NCI-H2081 (cell line): ENCODE measurements at places on chromosomes 1 and 21.

GRCh38 chr1:203272633-203273205 lies 32.6 kb upstream of the BTG2 start:
- no peak for DNase-seq

- DNase-seq, result no peak
Observed at GRCh38 chr1:52633291-52633754, 355 bp downstream of the SHISAL2A start.

DNA sequence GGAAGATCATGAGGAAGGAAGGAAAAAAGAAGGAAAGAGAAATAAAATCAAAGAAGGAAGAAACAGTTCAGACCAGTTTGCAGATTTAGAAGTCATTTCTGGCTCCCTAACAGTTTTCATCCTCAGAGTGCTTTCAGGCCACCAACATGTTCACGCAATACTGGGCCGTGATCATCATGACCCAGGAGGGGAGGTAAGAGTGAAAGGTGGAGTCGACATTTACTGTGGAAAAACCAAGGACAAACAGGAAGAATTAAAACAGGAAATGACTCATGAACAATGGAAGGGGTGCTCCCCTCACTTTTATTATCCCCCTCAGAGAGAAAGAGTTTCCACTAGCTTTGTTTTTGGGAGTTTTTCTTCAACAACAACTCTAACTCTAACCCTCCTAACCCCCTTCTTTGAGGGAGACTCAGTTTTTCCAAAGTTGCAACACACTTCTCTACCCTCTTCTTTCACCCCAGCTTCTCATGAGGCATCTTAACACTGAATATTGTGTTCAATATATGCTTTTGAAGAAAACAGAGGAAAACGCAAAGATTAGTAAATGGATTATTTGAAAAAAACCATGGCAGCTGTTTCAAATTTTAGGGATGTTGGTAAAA lies 60.4 kb downstream of the VANGL2 start:
- DNase-seq, result no peak

- DNase-seq, result no peak
Observed at GRCh38 chr21:40269239-40269638, 402.0 kb downstream of the PCP4 start.

- no peak for DNase-seq
Observed at GRCh38 chr1:64733581-64734286, 11.1 kb upstream of the RAVER2 start.

DNA sequence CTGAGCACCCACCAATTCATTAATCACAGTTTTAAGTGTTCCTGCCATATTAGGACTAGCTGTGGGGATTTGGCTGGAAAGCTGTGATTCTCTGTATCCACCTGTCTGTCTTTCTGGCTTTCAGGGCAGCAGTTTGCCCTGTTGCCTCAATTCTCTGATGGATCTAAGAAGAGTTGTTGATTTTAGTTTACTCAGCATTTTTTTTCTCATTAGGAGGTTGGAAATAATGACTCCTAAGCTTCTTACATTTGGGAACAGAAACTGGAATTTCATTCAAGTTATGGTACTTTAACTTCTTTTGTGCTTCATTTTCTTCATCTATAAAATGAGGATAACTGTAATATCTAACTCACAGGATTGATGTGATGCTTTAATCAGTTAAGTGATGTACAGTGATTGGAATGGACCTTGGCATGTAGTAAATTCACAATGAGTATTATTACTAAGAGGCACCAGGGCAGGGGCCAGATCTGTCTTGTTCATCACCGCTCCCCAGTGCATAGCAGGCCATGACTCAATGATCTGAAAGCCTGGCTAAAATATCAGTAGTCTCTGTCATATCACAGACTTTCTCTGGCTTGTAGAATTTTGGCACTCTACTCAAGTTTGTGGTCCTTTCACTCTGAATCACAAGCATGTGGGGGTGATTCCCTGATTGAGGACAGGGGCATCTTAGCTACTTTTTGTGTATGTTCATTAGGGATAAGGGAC lies 51.4 kb upstream of the GREM2 start:
- DNase-seq, result no peak

DNA sequence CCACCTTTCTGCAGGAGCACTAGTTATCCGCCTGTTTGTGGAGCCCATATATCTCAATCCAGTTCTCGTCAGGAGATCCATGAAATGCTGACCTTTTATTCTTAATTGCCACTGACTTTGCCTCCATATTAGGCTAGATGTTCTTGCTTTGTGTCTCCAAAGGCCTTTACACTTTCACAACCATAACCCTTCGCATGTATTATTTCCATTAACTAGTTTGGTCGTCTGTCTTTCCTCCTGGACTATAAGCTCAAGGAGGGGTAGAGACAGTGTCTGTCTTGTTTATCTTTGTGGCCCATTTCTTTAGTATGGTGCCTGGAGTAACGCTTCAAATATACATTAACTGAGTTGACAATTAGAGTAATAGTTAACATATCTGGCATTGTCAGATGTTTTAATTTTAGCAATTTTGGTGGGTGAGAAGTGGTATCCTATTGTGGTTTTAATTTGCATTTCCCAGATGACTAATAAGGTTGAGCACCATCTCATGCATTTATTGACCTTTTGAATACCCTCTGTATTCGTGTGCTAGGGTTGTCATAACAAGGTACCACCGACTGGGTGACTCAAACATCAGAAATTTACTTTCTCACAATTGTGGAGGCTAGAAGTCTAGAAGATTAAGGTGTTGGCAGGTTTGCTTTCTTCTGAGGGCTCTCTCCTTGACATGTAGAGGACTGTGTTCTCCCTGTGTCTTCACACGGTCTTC lies 21.7 kb upstream of the IL12RB2 start:
- no peak for DNase-seq

- peak; percentile 89 for DNase-seq
Observed at GRCh38 chr1:159817276-159818041, 9.2 kb upstream of the SLAMF8 start.

GRCh38 chr1:165632491-165632890 lies 1.5 kb downstream of the MGST3 start:
- no peak for DNase-seq

DNA sequence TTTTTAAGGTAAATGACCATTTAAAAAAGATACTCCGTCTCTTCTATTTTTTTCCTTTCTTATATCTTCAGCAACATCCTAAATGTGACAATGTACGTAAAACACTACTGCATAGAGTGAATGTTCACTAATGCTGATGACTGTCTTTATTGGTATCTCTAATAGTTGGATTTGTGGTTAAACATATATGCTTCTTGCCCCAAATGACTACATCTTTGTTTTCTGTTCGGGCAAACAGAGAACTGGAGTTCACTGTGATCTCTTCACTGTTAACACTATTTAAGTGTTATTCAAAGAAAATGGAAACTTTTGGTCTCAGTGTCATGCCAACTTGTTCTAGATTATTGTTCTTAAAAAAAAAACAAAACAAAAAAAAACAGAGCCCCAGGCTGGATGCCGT lies 109.4 kb downstream of the KIF26B start:
- DNase-seq, result no peak

- DNase-seq, result no peak
Observed at GRCh38 chr1:25747046-25747719, 52.8 kb upstream of the SELENON start.
